ENCODE measurements at places on chromosomes 2 and 18. TPM values are rescaled to one million over a fixed set of nuclear protein-coding genes. Genes with fewer than 3 reads are reported as not detected.

The HJURP gene
- 0.60 TPM for total RNA-seq

The SMYD5 gene
- 19.0 TPM for total RNA-seq

The SULT1C4 gene
- total RNA-seq: 5.7 TPM

The RUFY4 gene
- total RNA-seq: not detected

The NCK2 gene
- 25.2 TPM for total RNA-seq

The FHL2 gene
- total RNA-seq: 53.7 TPM

The CDH2 gene
- 3.9 TPM for total RNA-seq

The FAM237A gene
- total RNA-seq: not detected

The PRSS56 gene
- total RNA-seq: not detected

DNA sequence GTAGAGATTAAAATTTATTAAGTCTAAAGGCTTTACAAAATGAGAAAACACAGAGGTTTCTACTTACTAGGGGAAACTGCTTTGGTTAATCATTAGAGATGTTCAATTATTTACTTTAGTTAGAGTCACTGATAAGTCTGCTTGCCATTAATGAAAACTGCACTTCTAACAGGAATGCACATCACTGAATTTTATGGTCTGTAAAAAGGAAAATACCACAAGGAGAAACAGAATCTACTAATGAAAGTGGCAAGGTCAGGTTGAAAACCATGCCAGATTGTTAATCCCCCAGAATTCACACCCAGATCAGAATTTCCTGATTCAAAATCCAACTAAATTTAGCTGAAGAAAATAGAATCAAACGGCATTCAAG, 90.5 kb upstream of the GRB14 start:
- no peak overlapping the region for H3K27ac ChIP-seq
- no peak for DNase-seq
- H3K36me3 ChIP-seq: no peaks in the 10 kb centered on the region
- no peak overlapping the region for H3K4me3 ChIP-seq
- no peaks in the 10 kb centered on the region for H3K4me1 ChIP-seq
- no peaks in the 10 kb centered on the region for H3K27me3 ChIP-seq

DNA sequence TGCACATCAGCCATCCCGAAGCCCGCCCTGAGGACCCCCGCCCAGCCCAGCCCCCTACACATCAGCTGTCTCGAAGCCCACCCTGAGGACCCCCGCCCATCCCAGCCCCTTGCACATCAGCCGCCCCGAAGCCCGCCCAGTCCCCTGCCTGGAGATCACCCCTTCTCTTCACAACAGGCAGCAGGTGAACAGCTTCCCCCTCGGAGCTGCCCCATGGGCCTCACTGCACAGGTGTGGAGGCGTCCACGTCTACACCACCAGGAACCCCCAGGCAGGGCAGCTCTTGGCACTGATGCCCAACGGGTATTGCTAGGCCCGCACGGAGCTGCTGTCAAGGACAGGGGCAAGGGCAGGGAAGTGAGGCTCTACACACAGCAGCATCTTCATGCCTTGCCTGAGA, 137.6 kb downstream of the HDAC4 start:
- H3K27me3 ChIP-seq: no peaks in the 10 kb centered on the region
- no peaks in the 10 kb centered on the region for H3K36me3 ChIP-seq
- no peak for DNase-seq
- peaks cover 74% of the 10 kb centered on the region for H3K4me1 ChIP-seq
- H3K27ac ChIP-seq: no peak overlapping the region
- no peak overlapping the region for H3K4me3 ChIP-seq

GRCh38 chr18:6313415-6313814, 101.3 kb downstream of the L3MBTL4 start:
- DNase-seq: no peak
- no peaks in the 10 kb centered on the region for H3K4me1 ChIP-seq
- H3K27me3 ChIP-seq: no peaks in the 10 kb centered on the region
- H3K4me3 ChIP-seq: no peak overlapping the region

- H3K27me3 ChIP-seq: no peaks in the 10 kb centered on the region
- H3K36me3 ChIP-seq: peaks cover 25% of the 10 kb centered on the region
- no peak for DNase-seq
- no peak overlapping the region for H3K4me3 ChIP-seq
- no peaks in the 10 kb centered on the region for H3K4me1 ChIP-seq
- H3K27ac ChIP-seq: no peak overlapping the region
Observed at GRCh38 chr2:206063635-206064034, 22.3 kb downstream of the INO80D start.

DNA sequence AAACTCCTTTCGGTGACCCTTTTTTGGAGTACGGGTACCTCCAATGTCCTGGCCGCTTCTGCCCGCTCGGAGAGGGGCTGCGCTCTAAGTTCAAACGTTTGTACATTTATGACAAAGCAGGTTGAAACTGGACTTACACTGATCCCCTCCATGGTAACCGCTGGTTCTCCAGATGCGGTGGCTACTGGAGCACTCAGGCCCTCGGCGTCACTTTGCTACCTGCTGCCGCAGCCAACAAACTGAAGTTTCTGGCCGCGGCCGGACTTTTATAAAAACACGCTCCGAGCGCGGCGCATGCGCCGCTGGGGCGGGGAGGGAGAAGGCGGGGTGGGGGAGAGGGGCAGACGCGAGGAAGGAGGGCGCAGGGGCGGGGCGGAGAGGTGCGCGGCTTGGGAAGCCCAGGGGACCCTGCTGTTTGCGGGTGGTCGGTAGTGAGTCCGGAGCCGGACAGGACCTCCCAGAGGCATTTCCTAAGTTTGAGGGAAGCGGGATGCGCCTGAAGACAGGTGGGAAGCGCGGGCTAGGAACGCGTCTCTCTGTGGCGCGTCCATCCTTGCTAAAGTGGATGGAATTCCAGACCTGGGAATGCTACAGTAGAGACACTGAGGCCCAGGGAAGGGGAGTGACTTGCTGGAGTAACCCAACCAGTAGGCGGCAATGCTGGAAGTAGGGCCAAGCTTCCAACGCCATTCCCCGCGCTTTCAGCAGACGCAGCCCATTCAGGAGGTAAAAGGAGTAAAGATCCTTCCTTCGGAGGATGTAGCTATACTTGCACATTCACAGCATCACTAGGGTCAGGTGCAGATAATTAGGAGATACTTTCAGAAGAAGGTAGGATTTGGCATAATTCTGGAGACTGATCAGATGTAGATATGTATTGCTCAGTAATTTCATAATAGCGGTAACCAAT, at the start of gene CXCR4:
Gene CXCR4 (minus strand): TSS at position 241 of the 910 bp plus-strand sequence. CDS start 89 bp downstream, at position 152.
- peaks cover 43% of the 10 kb centered on the region for H3K4me1 ChIP-seq
- H3K27ac ChIP-seq: peak within 1 kb of the TSS; percentile 29
- peaks cover 44% of the 10 kb centered on the region for H3K27me3 ChIP-seq
- H3K4me3 ChIP-seq: peak within 1 kb of the TSS; percentile 58

- H3K27me3 ChIP-seq: no peaks in the 10 kb centered on the region
- H3K27ac ChIP-seq: no peak overlapping the region
- peaks cover 21% of the 10 kb centered on the region for H3K36me3 ChIP-seq
Observed at GRCh38 chr2:67399831-67400489, 2.8 kb downstream of the ETAA1 start.

- H3K27ac ChIP-seq: no peak overlapping the region
- H3K4me1 ChIP-seq: no peaks in the 10 kb centered on the region
- H3K36me3 ChIP-seq: no peaks in the 10 kb centered on the region
- no peak overlapping the region for H3K4me3 ChIP-seq
- no peaks in the 10 kb centered on the region for H3K27me3 ChIP-seq
Observed at GRCh38 chr2:79393806-79394484, 118.9 kb upstream of the CTNNA2 start.

- no peaks in the 10 kb centered on the region for H3K36me3 ChIP-seq
- H3K4me3 ChIP-seq: peak within 1 kb of the TSS; percentile 56
- H3K4me1 ChIP-seq: no peaks in the 10 kb centered on the region
- peak within 1 kb of the TSS; percentile 90 for H3K27ac ChIP-seq
- H3K27me3 ChIP-seq: no peaks in the 10 kb centered on the region
Observed at GRCh38 chr18:46917108-46917802, at the start of the genes KATNAL2 and PIAS2. TSS of gene KATNAL2 (plus strand) at chr18:46917602. CDS start at chr18:46946873, 29,271 bp downstream. TSS of gene PIAS2 (minus strand) at chr18:46917507. CDS start at chr18:46917345, 162 bp downstream.

GRCh38 chr2:236965841-236966096, 119.9 kb upstream of the COPS8 start:
- H3K4me1 ChIP-seq: no peaks in the 10 kb centered on the region
- no peaks in the 10 kb centered on the region for H3K36me3 ChIP-seq
- H3K27ac ChIP-seq: no peak overlapping the region
- no peaks in the 10 kb centered on the region for H3K27me3 ChIP-seq
- H3K4me3 ChIP-seq: no peak overlapping the region

DNA sequence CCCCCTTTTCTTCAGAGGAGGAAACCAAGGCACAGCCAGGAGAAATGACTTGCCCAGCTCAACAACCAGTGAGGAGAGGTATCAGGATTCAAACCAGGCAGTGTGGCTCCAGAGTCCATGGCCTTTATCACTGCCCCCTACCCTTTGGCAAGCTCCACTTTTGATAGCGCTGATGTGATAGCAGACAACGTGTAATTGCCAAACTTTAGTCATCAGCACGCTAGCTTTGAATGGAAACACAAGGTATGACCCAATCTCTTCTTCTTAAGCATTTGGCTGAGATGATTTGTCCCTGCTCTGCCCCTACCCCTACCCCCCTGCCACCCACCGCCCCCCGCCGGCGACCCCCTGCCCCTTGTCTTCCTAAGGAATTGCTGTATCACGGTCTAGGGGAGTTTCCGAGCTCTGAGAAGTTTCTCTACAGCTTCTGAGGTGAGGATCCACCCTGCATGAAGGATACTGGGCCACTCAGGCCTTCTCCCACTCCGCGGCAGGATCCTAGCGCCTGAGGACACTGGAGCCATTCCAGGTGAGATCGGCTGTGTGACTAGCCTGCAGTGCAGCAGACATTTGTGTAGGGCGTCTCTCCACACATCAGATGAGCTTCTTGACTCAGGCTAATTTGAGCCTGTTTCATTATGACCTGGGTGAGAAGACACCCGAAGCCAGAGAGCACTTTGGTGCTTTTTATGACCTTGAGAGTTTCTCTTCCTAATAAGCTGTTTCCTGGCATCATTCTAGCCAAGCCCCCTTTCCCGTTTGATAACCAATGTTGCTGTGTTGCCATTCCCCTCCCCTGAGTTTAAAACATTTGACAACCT, 75.1 kb upstream of the MAP4K4 start:
- H3K27ac ChIP-seq: no peak overlapping the region
- H3K27me3 ChIP-seq: no peaks in the 10 kb centered on the region
- no peak overlapping the region for H3K4me3 ChIP-seq
- H3K4me1 ChIP-seq: peaks cover 12% of the 10 kb centered on the region
- H3K36me3 ChIP-seq: no peaks in the 10 kb centered on the region

GRCh38 chr2:232369126-232369951, 9.2 kb upstream of the ALPP start:
- H3K36me3 ChIP-seq: no peaks in the 10 kb centered on the region
- no peak overlapping the region for H3K4me3 ChIP-seq
- DNase-seq: no peak
- H3K27ac ChIP-seq: no peak overlapping the region

- no peak overlapping the region for H3K27ac ChIP-seq
- no peaks in the 10 kb centered on the region for H3K36me3 ChIP-seq
- no peak for DNase-seq
- H3K27me3 ChIP-seq: no peaks in the 10 kb centered on the region
Observed at GRCh38 chr2:220985561-220985960, 586.5 kb downstream of the EPHA4 start.

- H3K27ac ChIP-seq: no peak overlapping the region
- H3K36me3 ChIP-seq: no peaks in the 10 kb centered on the region
- DNase-seq: no peak
- H3K4me1 ChIP-seq: peaks cover 11% of the 10 kb centered on the region
- H3K4me3 ChIP-seq: no peak overlapping the region
Observed at GRCh38 chr18:79786786-79787526, 10.8 kb upstream of the KCNG2 start.

DNA sequence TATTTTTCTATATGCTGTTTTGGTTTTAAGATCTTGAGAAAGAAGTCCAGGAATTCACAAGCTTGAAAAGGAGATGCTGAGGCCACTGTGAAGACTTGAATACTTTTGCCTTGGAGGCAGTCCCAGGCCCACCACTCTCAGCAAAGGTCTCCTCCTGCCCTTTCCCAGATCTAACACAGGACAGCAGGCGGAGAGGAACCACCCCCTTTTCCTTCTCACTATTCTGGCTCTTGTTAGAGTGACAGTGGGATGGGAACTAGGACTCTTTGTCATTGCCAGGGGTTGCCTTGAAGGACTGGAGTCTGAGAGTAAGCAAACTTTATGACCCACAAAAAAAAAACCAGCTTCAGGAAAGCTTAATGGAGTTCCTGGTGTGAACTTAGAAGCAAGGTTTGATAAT, 54.7 kb downstream of the E2F6 start:
- no peaks in the 10 kb centered on the region for H3K4me1 ChIP-seq
- DNase-seq: no peak
- H3K27me3 ChIP-seq: no peaks in the 10 kb centered on the region
- H3K27ac ChIP-seq: no peak overlapping the region
- H3K4me3 ChIP-seq: no peak overlapping the region
- H3K36me3 ChIP-seq: no peaks in the 10 kb centered on the region

DNA sequence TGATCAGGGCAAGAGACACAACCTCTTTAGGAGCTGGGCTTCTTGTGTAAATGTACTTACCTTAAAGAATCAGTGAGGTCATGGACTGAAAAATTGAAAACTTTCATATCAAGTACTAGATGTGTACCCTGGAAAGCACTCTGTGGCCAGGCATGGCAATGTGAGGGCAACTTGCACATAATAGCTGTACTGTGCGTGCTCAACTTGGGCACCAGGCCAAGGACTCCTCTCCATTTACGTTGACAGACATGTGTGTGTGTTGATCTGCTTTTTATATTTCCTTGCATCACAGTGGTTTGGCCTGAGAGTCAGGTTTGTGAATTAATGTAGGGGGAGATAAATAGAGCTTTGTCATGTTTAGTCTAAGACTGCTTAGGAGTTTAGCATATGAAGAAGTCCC, 669.5 kb upstream of the REG3G start:
- H3K27ac ChIP-seq: no peak overlapping the region
- H3K4me1 ChIP-seq: no peaks in the 10 kb centered on the region
- no peaks in the 10 kb centered on the region for H3K36me3 ChIP-seq
- no peak for DNase-seq
- no peak overlapping the region for H3K4me3 ChIP-seq

DNA sequence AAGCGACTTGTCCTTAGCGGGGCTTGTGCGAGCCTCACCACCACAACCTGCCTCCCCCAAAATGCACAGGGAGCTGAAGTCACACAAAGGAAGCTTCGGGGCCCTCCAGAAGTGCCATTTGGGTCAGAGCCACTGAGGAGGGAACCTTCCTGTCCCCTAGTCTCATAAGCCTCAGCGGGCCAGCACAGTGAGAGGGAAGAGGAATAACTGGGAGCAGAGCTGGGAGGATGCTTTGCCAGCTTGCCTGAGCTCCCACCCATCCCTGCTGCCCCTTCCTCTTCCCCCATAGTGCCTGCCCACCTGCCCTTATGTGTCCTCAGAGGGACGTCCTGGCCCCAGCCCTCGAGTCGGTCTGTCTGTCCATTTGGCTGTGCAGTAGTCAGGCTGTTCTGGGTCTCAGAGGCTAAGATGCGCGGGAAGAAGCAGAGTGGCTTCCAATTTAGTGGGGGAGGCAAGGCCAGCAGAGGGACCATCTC, 51.8 kb upstream of the GPR17 start:
- no peak overlapping the region for H3K4me3 ChIP-seq
- no peak overlapping the region for H3K27ac ChIP-seq
- no peaks in the 10 kb centered on the region for H3K27me3 ChIP-seq
- no peak for DNase-seq

DNA sequence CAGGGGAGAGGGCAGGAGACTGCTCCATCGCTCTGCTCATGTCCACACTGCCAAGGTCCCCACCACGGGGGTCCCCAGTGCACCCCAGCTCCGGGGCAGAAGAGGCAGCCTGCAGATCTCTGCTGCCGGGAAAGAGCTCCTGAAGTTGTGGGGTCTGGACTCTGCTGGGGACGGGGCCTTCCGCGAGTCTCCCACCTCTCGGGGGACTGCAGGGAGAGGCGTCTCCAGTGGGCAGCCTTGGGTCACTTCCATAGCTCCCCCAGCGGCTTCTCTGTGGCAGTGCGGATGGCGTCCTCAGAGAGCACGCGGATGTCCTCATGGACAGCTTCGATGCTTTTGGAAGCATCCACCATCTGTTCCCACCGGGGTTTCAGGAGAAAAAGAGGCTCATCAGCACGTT, 10.7 kb downstream of the DTYMK start:
- H3K4me3 ChIP-seq: no peak overlapping the region
- peaks cover 3% of the 10 kb centered on the region for H3K36me3 ChIP-seq
- peaks cover 2% of the 10 kb centered on the region for H3K4me1 ChIP-seq
- no peak for DNase-seq
- H3K27ac ChIP-seq: no peak overlapping the region

Data from tibial nerve (tissue), 4 donors.